HFF-Myc (cell line): ENCODE measurements at places on chromosomes 4 and X.

DNA sequence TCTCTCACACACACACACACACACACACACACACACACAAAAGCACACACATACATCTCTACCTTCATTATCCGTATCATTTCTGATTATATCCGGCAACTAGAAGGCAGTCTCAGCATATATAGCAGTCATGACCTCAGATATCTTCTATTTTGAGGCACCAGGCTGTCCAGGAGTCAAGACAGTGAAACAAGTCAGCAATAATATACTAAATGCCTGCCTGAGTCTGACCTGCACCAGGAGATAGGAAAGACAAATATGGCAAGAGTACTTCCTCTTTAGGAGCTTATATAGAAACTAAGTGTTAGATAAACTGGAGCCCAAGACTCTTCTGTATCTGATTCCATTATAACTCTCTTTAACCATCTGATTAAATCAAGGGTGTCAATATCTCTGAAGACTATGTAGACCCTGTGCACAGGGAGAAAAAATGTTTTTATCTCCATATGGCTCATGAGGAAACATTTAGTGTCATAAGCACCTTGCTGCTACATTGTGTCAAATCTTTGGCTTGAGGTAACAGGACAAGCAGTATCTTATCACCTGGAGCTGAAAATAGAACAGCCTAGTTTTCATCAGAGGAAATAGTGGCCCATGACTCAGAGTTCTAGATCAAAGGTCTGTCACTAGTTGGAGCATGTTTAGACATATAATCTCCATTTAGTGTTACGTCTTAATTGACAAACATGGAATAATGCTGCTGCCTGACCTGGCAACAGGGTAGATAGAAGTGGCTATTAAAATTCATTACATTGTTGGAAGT is 27.0 kb upstream of the FAM47B start:
- no peak for DNase-seq

DNA sequence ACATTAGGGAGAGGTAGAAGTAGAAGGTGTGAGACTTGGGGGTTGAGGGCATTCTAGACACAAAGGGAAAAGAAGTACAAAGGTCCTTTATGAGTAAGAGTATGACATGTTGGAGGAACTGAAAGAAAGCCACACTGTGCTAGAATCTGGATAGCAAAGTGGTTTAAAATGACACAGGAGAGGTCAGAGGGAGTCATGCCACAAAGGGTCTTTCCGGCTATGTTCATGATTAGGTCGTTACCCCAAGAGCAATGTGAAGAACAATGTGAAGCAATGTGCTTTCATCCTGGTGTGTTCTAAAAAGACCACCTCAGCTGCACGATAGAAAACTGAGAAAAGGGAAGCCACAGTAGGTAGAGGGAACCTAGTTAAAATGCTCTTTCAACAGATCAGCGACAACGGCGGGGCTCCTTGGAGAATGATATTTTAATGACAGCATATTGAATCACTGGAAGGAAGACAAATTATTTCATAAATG is 29.2 kb downstream of the SMIM14 start:
- DNase-seq = no peak

GRCh38 chrX:49139713-49140112 is 16.2 kb upstream of the GPKOW start:
- no peak for DNase-seq

- no peak for DNase-seq
Measured at GRCh38 chrX:21740329-21741274, 17.3 kb downstream of the SMPX start.

DNA sequence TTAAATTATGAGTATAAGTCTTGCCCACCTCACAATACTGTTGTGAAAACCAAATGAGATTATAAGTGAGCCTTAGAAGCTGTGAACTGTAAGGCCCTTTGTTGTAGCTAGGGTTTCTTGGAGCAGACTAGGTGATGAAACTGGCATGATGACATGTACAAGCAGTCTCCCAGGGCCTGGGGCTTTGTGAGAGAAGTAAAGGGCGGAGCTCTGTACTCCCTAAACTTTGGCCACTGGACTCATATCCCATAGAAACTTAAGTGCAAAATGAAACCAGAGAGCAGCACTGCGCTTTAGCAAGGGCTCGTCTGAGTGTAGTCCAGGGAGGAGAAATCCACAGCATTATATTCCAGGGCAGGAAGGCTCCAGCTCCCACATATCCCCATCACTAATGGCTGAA is 385.6 kb upstream of the FGF16 start:
- DNase-seq = no peak

DNA sequence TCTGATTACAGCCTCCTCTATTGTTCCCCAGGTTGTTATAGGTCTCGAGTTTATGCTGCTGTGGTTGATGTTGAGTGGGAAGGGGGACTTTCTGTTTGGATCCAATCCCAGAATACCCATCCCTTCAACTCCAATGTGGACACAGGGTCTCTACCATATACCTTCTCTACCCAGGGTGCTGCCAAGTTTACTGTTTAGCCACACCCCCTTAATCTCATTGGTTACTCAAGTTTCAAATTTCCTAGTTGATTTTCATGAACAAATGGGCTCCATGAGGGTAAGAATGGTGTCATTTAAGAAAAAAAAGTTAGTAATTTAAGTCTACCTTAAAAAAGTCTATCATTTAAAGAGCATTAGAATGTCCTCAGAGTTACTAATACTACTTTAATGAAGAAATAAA is 3.6 kb upstream of the SPP1 start:
- no peak for DNase-seq
